ENCODE measurements at places on chromosomes 7 and 10.

GRCh38 chr7:131292141-131292905, 35.4 kb upstream of the MKLN1 start:
- no peak for DNase-seq

- no peak for DNase-seq
These were observed 6.9 kb upstream of the BAG3 start for GRCh38 chr10:119644205-119644814.

- DNase-seq, result no peak
These were observed 14.8 kb downstream of the SLC26A3 start for GRCh38 chr7:107788216-107788615.

DNA sequence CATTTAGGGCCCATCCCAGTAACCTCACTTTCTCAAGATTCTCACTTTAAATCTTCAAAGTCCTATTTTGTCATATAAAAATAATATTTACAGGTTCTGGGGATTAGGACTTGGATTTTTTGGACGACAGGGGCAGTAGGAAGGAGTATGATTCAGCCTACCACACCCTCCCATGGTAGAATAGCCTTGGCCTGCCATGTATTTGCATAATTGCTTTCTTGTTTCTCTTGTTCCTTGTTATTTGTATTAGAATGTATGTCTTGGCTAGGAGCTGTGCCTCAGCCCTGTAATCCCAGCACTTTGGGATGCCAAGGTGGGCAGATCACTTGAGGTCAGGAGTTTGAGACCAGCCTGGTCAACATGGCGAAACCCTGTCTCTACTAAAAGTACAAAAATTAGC, 92.5 kb downstream of the ELAPOR2 start:
- DNase-seq, result no peak

GRCh38 chr7:16773884-16774283, 20.3 kb downstream of the TSPAN13 start:
- no peak for DNase-seq

DNA sequence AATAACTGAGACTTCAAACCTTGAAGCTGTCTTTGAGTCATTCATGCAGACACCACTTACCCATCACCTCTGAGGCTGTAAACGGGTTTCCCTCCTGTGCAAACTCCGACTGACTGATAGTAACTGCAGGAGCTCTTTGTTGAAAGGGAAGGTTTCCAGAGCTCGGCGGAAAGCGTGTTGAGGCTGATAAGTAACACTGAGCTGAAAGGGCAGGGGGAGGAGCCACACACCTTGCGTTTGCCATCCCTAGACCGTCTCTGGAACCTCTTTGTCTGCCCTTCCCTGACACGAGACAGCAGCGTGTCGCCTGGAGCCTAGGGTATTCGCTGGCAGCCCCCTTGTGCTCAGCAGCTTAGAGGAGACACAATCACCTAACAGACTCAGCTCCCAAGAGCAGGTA, 134.0 kb downstream of the PAXIP1 start:
- no peak for DNase-seq

DNA sequence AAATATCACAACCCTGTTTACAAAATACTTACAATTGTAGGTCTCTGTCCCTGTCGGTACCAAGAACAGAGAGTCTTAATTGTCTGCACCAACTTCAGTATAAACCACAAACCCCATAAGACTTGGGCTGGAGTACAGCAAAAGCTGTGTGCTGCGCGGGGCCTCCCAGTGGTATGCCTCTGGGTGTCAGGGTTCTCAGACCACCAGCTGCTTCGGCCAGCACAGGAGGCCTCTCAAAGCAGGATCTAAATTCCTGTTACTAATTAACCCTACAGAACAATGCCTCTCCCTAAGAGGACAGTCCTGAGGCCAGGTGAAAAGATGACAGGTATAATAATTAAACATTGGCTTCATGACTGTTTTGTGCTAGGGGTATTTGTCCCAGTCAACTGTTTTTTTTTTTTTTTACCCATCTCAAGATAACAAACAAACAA, 957 bp upstream of the SVIL start:
- DNase-seq, result no peak

GRCh38 chr10:103793429-103793828, 61.9 kb downstream of the SH3PXD2A start:
- no peak for DNase-seq

DNA sequence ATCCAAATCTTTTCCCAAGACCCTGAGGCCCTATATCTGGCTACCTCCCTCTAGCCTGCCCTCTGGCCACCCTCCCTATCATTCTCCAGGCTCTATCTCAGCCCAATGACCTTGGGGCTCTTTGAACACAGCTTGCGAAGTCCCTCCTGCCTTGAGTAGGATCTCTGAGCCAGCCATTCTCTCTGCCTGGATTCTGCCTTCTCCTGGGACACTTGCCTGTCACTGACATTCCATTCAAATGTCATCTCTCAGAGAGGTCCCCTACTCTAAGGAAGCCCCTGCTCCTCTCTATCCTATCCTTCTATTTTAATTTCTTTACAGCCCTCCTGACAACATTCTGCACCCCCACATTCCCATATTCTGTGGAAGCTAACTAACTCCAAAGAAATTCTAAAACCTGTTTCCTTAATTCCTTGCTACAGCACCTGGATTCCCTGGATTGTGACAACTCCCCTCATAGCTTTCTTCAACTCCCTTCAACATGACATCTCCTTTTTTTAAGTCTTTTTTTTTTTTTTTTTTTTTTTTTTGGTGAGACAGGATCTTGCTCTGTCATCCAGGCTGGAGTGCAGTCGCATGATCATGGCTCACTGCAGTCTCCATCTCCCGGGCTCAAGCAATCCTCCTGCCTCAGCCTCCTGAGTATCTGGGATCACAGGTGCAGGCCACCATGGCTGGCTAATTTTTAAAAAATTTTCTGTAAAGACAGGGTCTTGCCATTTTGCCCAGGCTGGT, 81.0 kb upstream of the ASAH2 start:
- DNase-seq, result no peak

DNA sequence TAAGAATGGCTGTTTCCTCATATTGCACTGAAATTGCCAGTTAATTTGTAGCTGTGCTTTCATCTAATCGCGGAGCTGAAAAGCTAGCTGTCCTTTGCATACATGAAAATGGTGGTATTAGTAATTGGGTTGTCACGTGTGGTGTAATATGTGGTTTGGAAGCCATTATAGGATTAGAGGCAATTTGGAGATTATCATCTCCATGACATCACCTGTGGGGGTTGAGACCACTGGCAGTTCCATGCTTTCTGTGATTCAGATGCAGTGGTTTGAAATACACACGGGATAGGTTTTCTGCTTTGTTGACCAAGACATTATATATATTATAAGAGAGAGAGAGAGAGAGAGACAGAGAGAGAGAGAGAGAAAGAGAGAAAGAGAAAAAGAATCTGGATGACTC, 180.8 kb downstream of the RAB11FIP2 start:
- DNase-seq, result no peak

DNA sequence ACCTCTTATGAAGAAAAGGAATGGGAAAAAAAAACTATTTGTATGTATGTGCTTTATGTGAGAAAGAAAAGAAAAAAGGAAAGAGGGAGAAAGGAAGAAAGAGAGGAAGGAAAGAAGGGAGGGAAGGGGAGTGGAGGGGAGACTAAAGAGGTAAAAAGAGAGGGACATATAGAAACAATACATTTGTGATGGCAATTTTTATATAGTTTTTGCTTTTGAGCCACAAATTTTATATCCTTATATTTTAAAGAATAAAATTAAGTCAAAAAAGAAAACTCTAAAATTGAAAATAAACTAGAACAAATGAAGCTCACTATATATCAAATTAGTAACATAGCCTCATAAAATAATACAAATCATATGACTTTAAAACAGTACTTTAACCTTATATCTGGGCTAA, 11.0 kb downstream of the C7orf25 start:
- DNase-seq, result no peak

DNA sequence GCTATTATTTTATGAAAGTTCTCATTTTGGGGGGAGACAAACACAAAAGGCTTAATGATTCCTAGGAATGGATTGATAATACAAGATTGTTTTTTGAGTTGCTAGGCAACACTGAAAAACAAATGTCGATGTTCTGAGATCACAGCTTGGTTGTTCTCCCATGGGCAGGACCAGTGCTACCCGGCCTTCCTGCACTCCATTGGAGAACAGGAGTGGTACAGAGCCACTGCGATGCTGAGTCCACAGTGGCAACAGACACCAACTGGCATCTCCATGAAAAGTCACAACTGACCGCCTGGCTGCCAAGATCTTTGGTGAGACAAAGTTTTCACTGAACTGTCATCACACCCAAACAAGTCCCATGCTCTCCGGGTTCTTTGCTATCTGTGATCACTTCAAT, 68.9 kb upstream of the NMT2 start:
- no peak for DNase-seq

DNA sequence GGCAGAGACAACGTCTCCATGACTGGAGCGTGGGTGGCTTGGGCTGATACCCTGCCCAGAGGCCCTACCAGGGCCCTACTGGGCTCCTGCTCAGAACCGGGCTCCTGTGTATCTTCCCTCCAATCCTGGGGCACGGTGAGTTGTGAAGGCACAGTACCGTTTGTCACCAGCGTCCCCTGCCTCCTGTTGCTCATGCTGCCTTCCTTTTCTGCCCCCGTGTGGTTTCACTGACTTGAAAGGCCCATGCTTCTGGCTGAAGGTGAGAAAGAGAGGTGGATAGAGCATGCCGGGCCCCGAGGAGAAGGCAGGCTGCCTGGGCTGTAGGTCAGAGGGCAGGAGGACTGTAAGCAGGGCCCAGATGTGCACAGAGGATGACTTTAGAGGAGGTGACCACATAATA, 9.1 kb upstream of the DMBT1 start:
- no peak for DNase-seq

DNA sequence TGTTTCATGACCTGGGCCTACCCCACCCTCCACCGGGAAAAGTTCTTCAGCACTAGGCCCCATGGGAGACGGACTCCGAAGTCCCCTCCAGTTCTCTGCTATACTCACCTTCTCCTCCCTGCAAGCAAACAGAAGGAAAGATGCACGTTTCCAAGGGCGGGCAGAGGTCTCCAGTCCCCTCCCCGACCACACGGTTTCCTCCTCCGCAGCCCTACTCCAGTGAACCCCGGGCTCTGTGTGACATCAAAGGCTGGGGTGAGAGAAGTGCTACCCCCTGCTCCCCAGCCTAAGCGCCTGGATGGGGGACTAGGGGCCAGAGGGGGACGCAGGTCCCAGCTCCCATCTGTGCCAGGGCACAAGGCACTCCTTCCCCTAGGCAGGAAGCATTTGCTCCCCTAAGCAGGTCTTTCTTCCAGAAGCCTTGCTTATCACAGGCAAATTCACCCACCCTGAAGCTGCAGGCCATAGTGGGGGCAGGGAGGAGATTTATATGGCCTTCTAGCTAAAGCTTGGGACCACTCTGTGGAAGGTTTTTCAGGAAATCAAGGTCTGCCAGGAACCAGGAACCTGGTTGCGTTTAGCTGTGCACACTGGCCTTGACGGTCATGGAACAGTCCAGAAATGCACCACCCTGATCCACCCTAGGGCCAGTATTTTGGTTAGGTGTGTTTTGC, 52.8 kb downstream of the ASB13 start:
- no peak for DNase-seq

DNA sequence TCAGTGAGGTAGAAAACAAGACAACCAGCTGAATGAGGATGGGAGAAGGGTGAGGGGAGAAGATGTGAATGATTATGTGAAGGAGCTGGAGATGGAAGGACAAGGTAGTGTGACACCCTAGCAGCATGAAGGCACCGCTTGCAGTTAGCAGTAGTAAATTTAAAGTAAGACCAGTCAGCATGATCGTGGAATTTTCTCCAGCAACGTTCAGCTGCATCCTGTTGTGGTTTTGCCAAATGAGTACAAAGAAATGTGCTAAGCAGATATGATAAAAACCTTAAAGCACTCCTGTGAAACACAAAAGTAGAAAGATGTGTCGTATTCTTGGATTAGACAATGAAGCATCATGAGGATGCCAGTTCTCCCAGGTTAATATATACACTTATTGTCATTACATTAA, 34.1 kb upstream of the IFRD1 start:
- no peak for DNase-seq

DNA sequence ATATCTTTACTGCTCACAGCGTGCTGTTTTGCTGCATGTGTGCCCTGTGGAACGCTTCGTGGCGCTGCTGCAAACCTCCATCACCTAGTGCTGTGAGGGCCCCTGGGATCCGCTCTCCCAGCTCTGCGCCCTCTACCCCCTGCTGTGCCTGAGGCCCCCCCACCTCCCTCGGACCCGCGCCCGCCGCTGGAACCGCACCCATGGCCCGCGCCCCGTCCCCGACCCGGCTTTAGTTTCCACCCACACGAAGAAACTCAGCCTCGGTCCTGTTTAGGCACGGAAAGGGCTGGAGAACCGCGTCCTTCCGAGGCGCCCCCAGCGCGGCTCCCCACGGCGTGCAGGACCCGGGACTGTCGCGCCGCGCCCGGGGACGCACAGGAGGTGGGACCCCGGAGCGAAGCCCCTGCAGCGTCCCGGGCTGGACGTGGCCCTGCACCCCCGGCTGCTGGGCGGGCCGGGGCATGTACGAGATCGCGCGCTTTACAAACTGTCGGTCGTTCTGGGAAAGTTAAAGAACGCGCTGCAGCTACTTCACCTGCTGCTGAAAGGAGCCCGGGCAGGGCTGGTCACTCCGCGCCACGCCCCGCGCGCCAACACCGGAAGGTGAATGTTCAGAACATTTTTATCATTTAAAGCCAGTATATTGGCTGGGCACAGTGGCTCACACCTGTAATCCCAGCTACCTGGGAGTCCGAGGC, 54.3 kb downstream of the BMS1 start:
- DNase-seq, result no peak

- DNase-seq, result no peak
These were observed 714 bp upstream of the KCND2 start for GRCh38 chr7:120272261-120272660.

DNA sequence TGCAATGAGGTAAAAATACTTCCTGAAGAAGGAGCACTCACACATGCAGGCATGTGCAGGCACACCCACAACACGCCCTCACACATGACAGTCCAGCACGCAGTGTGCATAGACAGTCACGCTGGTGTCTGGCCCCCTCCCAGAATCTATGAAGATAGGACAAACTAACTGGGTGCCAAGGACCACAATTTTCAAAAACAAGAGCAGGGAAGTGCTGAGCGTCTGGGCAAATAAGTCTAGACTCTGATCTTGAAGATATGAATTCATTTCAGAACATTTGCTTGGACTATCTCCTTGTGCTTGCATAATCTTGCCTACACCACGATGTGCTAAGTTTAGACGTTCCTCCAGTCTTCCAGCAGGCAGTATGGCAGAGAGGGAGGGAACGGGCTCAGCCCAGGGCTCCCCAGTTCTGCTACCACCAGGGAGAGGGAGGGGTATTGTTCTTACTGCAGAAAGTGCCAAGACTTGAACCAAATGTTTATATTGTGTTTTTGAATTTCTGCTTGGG, 276.5 kb upstream of the KLF6 start:
- no peak for DNase-seq
